Iris pigment epithelial cell (primary cell): ENCODE measurements at places on chromosomes 2 and 18.

- DNase-seq, result no peak
These were observed 862.2 kb upstream of the DDX18 start for GRCh38 chr2:116952254-116952653.

GRCh38 chr18:36745219-36745975, 83.4 kb downstream of the TPGS2 start:
- no peak for DNase-seq

DNA sequence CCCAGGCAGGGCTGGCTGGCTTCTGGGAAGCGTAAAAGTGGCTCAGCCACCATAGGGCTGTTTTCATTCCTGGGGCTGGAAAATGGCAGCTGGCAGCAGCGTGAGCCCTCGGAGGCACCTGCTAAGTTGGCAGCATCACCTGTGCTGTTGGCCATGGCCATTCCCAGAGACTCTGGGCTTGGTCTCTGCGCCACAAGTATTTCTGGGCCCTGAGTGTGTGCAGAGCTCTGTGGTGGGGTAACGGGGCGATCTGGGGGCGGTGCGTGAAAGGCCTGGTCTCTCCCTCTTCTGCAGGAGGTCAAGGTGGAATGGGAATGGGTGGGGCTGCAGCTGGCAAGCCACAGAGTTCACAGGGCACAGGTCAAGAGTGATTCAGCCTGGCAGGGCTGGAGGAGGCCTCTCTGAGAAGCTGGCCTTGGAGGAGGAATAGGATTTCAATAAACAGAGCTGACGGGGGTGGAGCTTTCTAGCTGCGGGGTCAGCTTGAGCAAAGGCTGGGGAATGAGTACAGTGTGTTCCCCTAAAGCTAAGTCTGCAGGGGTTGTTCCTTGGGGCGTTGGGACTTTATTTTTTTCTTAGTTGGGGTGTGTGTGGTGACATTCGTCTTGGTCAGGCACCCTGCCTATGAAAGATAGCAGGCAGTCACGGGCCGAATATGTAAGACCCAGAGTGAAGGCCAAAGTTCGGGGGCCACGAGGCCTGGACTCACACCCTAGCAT, 10.3 kb upstream of the NTSR2 start:
- peak; percentile 69 for DNase-seq

GRCh38 chr2:7119132-7119835, 202.1 kb downstream of the RNF144A start:
- DNase-seq, result peak; percentile 40

- no peak for DNase-seq
These were observed 62.3 kb upstream of the DAPL1 start for GRCh38 chr2:158732573-158733429.

DNA sequence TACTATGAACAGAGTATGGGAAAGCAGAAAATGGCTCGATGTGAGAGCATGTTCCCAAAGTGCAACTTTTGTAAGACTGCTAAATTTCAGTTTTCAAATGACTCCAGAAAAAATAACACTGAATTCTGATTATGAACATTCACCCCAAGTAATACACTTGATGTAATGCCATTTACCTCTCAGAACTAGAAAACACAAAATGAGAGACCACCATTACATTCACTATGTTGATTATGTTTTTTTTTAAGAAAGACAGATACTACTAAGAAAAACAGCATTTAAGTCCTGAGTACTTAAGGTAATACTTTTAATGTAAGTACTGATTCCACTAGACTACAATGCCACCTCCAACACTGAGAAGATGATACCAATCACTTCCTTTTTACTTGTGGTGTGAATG, 38.5 kb downstream of the SFT2D3 start:
- no peak for DNase-seq

DNA sequence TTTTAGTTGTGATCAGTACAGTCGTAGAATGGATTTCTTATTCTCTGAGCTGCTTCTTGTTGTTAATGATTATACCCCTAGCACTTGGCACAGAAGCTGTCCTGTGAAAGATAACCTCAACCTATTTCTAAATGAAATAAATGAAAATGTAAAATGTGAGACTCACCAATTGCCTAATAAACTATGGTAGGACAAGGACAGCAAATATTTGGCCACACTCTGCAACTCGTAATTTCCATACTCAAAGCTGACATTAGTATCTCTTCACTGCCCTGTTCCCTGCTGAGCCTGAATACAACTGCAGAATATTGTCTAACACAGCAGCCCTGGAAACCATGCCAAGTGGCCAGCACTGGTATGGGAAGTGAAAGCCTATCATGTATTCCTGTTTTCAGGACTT, 34.5 kb downstream of the TMEM182 start:
- DNase-seq, result no peak

DNA sequence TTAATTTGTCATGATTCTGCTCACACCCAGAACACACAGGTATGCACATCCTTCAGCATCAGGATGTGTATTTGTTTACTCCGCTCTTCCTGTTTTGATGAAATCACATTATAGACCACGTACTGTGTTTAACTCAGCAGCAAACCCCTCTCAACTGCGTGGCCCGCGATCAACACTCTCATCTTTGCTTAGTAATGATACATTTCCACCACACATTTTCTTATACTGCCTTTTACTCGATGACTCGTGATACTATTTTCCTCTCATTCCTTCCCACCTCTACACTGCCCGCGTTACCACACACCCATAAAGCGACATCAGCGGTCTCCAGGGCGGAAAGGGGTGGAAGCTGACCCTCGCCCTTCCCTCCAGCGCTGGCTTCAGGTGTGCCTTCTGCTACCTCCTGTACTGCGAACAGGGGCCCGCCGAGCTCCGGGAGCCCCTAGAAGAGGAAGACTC, 1.3 kb downstream of the NETO1 start:
- no peak for DNase-seq

- no peak for DNase-seq
These were observed 32.7 kb downstream of the EIPR1 start for GRCh38 chr2:3344897-3345296.

- no peak for DNase-seq
These were observed 21.9 kb downstream of the GATA6 start for GRCh38 chr18:22191346-22191695.

DNA sequence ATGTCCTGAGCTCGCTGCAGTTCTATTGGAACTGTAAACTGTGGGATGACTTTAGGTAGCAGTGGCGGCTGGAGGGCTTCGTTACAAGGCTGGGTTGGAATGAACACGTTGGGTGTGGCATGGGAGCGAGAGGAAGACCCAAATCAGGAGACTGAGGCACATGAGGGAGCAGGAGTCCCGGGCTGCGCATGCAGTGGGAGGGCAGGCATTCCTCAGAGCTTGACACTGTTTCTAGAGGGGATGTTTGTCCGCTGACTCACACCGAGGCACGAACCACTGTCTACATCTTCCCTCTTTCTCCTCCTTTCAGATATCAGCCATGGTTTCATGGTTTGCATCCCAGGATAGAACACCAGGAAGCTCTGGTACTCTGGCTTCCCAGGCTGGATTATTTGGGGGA, 40.6 kb upstream of the LAMA1 start:
- peak; percentile 87 for DNase-seq

- DNase-seq, result peak; percentile 63
These were observed 1.9 kb downstream of the GLI2 start for GRCh38 chr2:120737340-120738101.

- peak; percentile 15 for DNase-seq
These were observed 180.6 kb downstream of the ZNF407 start for GRCh38 chr18:74778191-74778847.

GRCh38 chr2:85534881-85535280, 4.1 kb upstream of the MAT2A start:
- no peak for DNase-seq

DNA sequence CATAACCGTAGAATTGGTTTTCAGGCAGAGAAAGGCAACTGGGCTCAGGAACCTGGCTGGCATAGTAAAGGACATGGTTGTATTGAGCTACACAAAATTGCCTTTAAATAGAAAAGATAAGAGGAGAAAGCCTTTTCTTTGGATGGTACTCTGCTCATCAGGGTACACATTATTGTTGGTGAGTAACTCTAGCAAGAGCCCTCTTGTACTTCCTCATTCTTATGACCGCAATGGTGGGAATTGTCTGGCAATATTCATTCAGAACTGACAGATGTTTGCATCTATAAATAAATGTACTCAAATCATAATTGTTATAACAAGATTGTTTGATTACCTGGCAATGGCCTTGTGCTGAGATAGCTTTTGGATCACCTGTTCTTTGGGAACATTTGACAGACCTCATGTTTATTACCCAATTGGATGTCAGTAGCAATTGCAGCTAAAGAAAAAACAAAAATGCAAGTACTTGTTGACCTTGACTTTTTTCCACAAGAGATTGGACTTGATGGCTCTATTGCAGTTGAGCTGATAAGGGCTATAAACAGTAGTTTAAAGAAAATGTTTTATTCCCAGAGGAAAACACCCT, 43.9 kb downstream of the MEIS1 start:
- DNase-seq, result no peak

- DNase-seq, result no peak
These were observed 76.5 kb upstream of the HPCAL1 start for GRCh38 chr2:10226038-10226724.

- DNase-seq, result no peak
These were observed 437.4 kb downstream of the EPHA4 start for GRCh38 chr2:221134718-221135117.

- DNase-seq, result no peak
These were observed 62.1 kb downstream of the LRRFIP1 start for GRCh38 chr2:237689336-237690131.

- no peak for DNase-seq
These were observed 220.1 kb upstream of the NXPH2 start for GRCh38 chr2:139000131-139000785.

- DNase-seq, result no peak
These were observed 273.7 kb upstream of the UBE2E3 start for GRCh38 chr2:180706694-180707093.

GRCh38 chr2:102103992-102104871, 38.3 kb upstream of the IL1R1 start:
- peak; percentile 96 for DNase-seq

DNA sequence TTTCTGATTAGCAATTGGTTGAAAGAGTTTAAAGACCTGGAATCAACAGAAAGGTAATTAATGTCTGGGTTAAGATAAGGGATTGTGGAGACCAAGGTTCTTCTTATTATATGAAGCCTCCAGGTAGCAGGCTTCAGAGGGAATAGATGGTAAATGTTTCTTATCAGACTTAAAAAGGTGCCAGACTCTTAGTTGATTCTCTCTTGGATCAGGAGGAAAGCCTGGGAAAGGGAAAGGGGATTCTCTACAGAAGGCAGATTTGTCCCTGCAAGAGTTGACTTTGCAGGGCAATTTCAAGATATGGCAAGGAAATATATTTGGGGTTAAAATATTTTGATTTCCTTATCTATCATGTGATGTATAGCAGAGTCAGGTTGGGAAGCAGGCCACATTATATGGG, 153.1 kb upstream of the ARL4C start:
- DNase-seq, result no peak

DNA sequence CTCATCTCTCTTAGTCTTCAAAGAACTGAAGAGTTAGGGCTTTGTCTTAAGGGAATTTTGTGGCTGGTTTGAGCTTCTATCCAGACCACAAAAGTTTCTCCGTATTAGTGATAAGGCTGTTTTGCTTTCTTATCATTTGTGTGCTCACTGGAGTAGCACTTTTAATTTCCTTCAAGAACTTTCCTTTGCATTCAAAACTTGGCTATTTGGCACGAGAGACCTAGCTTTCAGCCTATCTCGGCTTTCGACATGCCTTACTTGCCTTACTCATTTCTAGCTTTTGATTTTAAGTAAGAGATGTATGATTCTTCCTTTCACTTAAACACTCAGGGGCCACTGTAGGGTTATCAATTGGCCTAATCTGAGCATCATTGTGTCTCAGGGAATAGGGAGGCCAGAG, 29.9 kb downstream of the HDHD2 start:
- no peak for DNase-seq

DNA sequence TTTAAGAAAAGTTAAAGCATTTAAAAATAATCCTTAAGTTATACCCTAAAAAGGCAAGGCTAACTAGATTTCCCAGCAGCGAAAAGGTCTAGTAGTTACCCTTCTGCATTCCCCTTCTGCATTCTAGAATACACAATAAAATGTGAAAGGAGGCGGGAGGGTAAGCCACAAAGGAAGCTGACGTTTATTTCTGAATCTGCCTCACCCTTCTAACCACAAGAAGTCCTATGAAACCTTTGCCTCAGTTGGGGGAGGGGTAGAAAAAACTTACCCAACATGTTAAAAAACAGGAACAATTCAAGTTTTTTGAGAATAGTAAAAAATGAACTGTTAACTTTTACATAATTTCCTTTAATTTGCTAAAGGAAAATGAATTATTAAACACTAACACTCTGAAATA, 11.3 kb downstream of the STK17B start:
- peak; percentile 97 for DNase-seq

DNA sequence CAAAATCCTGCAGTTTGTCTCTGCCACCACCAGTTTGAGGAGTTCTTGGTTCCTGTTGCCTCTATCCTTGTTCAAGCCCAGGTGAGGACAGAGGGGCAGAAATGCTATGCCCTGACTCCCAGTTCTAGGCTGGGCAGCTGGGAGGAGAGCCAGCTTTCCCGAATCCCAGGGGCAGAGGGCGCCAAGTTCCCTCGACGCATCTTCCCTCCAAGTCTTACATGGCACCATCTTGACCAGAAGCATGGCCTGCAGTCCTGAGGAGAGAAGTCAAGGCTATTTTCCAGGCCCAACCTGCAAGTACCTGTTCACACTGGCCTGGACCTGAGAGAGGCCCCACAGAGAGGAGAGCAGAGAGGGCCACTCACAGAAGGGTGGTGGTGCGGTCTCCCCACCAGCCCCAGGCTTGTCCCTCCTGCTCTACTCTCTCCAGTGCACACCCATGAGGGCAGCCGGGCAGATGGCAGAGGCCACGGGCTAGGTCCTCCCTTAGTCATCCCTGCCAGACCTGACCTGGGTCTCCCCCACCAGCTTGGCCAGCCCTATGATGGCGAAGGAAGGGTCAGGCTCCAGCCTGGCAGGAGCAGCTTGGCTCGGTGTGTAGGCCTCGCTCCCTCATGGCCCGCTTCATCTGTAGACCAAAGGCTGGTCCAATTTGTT, 115.7 kb upstream of the MSTN start:
- DNase-seq, result no peak

DNA sequence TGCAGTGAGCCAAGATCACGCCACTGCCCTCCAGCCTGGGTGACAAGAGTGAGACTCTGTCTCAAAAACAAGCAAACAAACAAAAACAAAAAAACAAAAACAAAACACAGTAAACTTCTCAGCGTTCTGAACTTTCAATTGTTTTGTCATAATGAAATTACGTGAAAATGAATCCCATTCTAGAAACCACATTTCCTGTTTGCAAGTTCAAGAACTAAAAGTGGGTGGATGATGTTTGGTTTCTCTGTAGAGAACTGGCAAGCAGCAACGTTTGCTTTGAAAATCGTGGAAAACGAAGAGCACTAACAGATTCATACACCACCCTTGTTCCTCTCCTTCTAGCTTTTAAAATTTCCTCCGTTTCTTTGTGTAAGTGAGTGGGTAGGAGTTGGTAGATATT, 226.1 kb upstream of the LYPD1 start:
- DNase-seq, result no peak
